Thoracic aorta (tissue), 2 donors: ENCODE measurements at places on chromosomes 2 and 18. TPM values are rescaled to one million over a fixed set of nuclear protein-coding genes. Genes with fewer than 3 reads are reported as not detected.
A peak's percentile ranks its signal among the peaks of the same experiment; 100 is the strongest.

The ADRA2B gene
- 3.5 TPM for total RNA-seq

The ABCG5 gene
- total RNA-seq = not detected

The HNMT gene
- 67.2 TPM for total RNA-seq

The ABCA12 gene
- total RNA-seq = 0.14 TPM

The MCEE gene
- 10.6 TPM for total RNA-seq

The ARHGAP28 gene
- 1.8 TPM for total RNA-seq

The CDH19 gene
- 8.9 TPM for total RNA-seq

The TPO gene
- 8.1 TPM for total RNA-seq

DNA sequence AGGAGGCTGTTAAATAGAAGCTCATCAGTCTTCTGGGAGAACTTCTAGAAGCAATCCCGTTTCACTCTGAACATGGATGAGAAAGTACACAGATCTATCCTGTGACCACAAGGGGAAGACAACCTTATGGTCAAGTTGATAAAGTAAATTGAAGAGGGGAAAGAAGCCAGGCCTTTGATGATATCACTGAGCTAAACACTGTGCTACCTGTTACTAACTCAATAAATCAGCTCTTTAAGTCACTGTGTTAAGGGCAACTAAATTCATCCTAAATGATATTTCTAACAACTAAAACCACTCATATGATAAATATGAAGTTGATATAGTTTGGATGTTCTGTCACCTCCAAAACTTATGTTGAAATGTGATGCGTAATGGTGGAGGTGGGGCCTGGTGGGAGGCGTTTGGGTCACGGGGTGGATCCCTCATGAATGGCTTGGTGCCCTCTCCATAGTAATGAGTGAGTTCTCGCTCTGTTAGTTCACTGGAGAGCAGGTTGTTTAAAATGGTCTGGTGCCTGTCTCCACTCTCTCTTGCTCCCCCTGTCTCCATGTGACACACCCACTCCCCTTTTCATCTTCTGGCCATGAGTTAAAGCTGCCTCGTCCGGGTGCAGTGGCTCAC, 23.6 kb downstream of the OLA1 start:
- H3K27me3 ChIP-seq = no peaks in the 10 kb centered on the region
- no peaks in the 10 kb centered on the region for H3K4me1 ChIP-seq
- H3K4me3 ChIP-seq = no peak overlapping the region
- H3K27ac ChIP-seq = no peak overlapping the region
- H3K36me3 ChIP-seq = peaks cover 5% of the 10 kb centered on the region

- H3K27me3 ChIP-seq = no peaks in the 10 kb centered on the region
- H3K27ac ChIP-seq = peak overlapping the region; percentile 9
- peaks cover 13% of the 10 kb centered on the region for H3K4me1 ChIP-seq
- no peaks in the 10 kb centered on the region for H3K36me3 ChIP-seq
These were observed 10.9 kb downstream of the INPP4A start for GRCh38 chr2:98455494-98455976.

DNA sequence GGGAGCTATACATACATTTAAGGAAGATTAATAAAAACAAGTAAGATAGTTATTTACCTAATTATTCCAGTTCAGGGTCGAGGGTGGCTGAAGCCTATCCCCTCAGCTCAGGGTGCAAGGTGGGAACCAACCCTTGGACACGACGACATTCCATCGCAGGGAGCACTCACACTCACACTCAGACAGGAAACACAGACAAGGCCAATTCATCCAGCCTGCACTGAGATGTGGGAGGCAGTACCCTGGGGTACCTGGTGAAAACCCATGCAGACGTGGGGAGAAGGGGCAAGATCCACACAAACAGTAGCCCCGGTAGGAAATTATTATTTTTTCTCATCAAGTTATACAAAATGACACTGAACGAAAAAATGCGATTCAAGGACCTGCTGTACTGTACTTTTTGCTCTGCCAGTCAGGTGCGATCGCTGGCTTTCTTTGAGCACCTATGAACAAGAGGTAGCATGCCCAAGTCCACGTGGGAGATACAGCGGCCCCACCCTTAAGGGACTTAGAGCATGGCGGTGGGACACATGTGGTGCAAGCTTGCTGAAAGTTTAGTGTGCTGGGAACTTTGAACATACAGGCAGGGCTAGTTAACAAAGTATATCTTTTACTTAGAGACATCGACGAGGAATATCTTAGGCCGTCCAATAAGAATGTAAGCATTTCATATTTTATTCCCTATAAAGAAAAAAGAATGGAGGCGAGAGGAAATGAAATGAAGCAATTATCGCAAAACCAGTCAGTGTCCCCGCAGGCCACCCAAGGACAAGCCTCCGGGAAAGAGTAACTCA, 624 bp downstream of the METTL8 start:
- peak overlapping the region; percentile 93 for H3K4me3 ChIP-seq
- H3K4me1 ChIP-seq = peaks cover 19% of the 10 kb centered on the region
- no peak for DNase-seq
- H3K27me3 ChIP-seq = no peaks in the 10 kb centered on the region

GRCh38 chr2:136069773-136070172, 48.2 kb downstream of the CXCR4 start:
- no peak for DNase-seq
- no peak overlapping the region for H3K27ac ChIP-seq
- no peaks in the 10 kb centered on the region for H3K36me3 ChIP-seq
- no peaks in the 10 kb centered on the region for H3K27me3 ChIP-seq

DNA sequence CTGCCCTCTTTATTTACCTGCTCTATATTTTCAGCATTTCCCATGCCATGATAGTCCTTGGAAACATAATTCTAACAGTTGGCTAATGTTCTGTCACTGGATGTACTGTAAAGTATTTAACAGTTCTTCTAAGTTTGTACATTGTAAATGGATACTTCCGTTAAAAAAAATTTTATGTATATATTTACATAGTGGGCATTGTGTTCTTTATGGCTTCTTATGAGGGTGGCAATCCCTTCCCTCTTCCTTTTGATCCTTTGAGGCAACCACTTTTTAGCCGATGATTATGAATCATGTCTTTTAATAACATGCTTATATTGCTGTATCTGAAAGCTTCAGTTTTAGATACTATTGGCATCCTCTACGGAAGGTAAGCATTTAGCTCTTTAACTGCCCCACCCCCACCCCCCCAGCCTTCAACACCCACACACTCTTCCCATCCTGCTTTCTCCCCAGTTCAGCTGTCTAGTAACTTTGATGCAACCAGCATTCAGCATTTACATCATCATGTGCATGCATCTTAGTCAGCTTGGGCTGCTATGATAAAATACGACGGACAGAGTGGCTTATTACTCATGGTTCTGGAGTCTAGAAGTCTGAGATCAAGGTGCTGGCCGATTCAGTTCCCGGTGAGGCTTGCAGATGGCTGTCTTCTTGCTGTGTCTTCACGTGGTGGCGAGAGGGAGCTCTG, 21.0 kb upstream of the EDAR start:
- no peaks in the 10 kb centered on the region for H3K36me3 ChIP-seq
- DNase-seq = no peak
- H3K27me3 ChIP-seq = no peaks in the 10 kb centered on the region
- no peak overlapping the region for H3K27ac ChIP-seq

DNA sequence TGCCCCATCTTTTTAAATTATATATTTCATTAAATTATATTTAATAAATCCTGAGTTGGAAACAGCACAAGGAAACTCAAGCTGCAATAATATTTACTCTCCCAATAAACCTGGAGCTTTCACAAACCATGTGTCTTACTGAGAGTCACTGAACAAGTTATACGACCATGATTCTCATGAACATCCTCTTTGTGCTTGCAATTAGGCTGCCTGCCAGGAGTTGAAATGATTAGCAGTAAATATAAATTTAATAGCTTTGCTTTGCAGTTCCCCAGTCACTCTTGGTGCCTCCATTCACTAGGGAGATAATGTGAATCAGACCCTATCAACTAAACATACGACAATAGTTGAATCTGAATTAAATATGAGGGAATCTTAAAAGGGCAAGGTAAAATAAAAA, 905.1 kb downstream of the NRXN1 start:
- no peaks in the 10 kb centered on the region for H3K4me1 ChIP-seq
- no peaks in the 10 kb centered on the region for H3K27me3 ChIP-seq

DNA sequence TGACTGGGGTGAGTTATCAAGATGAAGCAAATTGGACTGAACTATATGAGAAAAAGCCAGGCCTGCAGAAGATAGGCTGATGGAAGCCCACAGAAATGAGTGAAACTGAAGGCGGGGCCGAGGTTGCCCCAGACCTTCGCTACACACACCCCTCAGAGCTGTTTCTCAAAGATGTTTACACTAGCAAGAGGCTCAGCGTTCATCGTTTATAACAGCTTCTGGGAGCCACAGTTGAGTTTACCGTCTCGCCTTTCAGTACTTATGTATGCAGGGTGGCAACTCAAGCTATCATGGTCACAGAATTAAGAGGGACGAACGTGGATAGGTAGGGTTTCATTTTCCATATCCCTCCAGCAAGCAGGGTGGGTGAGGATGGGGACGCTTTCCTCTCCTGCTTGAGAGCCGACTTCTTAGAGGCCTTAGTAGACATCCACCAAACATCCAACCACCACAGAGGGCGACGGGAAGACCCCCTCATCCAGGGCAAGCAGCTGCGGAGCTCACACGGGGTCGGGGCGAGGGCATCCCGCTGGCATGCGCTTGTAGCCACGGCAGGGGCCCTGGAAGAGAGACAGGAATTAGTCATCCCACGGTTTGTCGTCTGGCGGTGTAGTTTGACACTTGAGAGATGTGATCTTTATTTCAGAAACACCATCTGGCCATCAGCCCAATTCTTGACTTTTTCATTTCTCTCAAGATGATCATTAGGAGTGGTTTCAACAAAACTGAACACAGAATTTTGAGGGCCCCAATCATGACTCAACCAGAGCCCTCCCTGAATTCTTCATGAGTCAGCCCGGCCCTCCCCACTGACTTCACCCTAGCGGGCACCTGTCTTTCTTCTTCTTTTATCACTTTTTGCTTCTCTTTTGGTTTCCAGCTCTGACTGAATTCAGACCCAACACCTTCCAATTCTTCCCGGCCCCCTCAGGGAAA, 109.1 kb upstream of the CTDP1 start:
- H3K27ac ChIP-seq = no peak overlapping the region
- H3K36me3 ChIP-seq = no peaks in the 10 kb centered on the region

- no peak for DNase-seq
- H3K27ac ChIP-seq = peak overlapping the region; percentile 66
- H3K27me3 ChIP-seq = no peaks in the 10 kb centered on the region
- peaks cover 19% of the 10 kb centered on the region for H3K4me1 ChIP-seq
- no peaks in the 10 kb centered on the region for H3K36me3 ChIP-seq
These were observed 25.2 kb upstream of the LCLAT1 start for GRCh38 chr2:30421604-30422443.

GRCh38 chr2:174670446-174670845, 72.8 kb upstream of the WIPF1 start:
- H3K4me1 ChIP-seq = peaks cover 72% of the 10 kb centered on the region
- H3K27me3 ChIP-seq = no peaks in the 10 kb centered on the region
- no peaks in the 10 kb centered on the region for H3K36me3 ChIP-seq
- DNase-seq = no peak
- no peak overlapping the region for H3K27ac ChIP-seq

- H3K4me1 ChIP-seq = peaks cover 13% of the 10 kb centered on the region
- no peak for DNase-seq
These were observed 42.8 kb upstream of the LAPTM4A start for GRCh38 chr2:20094142-20094755.

DNA sequence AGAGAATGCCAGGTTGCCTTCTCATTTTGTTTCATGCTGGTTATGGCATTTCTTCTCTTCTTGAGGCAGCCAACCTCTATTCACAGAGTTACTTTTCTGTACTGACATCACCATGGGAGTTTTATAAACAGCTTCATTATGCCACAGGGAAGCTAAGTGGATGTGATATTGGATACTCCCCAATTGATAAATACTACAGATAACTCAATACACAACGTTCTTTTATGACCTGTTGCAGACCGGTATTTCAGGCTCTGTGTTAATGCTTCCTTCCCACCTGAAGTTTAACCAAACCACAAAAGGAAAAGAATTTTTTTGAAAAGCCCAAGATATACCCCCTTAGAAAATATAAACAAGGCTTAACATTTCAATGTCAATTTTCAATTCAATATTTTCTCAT, 258.3 kb upstream of the SOX11 start:
- H3K27ac ChIP-seq = no peak overlapping the region
- no peak for DNase-seq
- no peaks in the 10 kb centered on the region for H3K36me3 ChIP-seq
- no peaks in the 10 kb centered on the region for H3K27me3 ChIP-seq
- H3K4me1 ChIP-seq = no peaks in the 10 kb centered on the region

DNA sequence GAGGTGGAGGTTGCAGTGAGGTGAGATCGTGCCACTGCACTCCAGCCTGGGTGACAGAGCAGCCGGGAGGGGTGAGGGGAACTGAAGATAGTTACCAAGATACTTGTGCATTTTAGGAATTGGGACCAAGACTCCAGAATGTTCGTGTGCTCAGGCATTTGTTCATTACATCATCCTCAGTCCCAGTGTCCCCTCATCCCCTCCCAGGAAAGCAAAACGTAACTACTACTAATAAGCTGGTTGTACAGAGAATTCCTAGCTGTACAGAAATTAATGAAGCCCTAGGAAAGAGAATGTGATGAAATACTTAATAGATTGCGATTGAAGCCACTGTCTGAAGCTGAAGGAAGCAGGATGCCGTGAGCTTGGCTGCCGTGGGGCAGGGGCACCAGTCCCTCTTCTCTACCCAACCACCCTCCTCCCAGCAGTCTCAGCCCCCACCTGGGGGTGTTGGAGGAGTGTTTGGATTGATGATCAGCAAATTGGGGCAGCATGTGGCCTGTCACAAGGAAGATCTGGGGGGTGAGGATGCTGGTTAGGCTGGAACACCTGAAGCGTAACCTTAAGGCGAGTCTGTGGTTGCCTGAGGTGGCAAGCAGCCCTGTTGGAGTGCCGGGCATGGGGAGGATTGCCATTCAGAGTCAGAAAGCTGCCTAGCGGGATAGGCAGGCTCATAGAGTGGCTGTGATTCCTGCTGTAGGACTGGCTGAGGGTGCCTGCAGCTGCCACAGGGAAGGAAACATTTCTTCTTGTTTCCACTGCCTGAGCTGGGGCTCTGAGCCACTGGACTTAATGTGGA, 140.9 kb downstream of the SH3RF3 start:
- no peaks in the 10 kb centered on the region for H3K36me3 ChIP-seq
- H3K4me1 ChIP-seq = peaks cover 41% of the 10 kb centered on the region
- H3K27me3 ChIP-seq = no peaks in the 10 kb centered on the region

- no peaks in the 10 kb centered on the region for H3K27me3 ChIP-seq
- no peaks in the 10 kb centered on the region for H3K36me3 ChIP-seq
- H3K27ac ChIP-seq = no peak overlapping the region
- no peak overlapping the region for H3K4me3 ChIP-seq
- H3K4me1 ChIP-seq = peaks cover 5% of the 10 kb centered on the region
- no peak for DNase-seq
These were observed 436.6 kb downstream of the IRS1 start for GRCh38 chr2:226362980-226363379.

DNA sequence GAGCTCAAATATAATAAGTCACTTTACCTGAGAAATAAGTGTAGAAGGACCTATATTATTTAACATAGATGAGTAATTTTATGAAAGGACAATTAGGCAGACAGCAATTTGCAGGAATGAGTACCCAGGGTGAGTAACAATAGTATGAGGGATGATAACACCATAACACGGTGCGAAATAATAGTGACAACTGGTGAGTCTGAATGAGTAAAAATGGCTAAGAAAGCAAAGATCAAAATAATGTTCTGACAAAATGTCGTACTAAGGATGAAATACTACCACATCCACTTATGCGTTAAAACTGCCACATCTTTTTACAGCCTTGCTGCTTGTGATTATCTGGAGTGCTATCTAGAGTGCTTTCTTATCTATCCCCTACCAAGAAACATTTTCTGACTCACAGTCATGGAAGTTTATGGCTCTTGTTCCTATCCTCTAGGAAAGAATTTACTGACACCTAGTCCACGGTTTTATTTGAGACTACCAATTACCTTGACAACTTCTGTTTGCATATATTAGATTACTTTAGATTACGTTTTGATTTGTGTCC, 929.7 kb downstream of the LRP1B start:
- no peaks in the 10 kb centered on the region for H3K36me3 ChIP-seq
- H3K4me3 ChIP-seq = no peak overlapping the region
- no peaks in the 10 kb centered on the region for H3K27me3 ChIP-seq
- H3K4me1 ChIP-seq = no peaks in the 10 kb centered on the region
- DNase-seq = no peak
